ENCODE measurements at places on chromosomes 4 and X.

GRCh38 chr4:170623899-170624298 lies 534.1 kb upstream of the AADAT start:
- DNase-seq, result no peak

DNA sequence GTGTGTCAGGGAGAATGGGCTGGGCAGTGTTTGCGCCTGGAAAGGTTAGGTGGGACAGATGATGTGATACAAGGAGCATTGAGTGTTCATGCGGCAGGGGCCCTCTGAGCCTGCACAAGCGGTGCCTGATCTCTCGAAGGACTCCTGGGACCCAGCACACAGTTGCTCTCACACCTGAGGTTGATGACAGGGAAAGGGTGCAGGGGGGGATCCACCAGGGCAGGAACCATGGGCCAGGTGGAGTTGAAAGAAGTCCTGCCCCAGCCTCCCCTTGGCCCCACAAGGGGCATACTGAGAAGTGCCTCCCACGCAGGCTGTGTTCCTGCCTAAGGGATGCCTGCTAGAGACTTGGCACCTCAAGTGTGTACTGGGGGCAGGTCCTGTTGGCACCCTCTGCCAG lies 33.1 kb downstream of the TKTL1 start:
- DNase-seq, result no peak

DNA sequence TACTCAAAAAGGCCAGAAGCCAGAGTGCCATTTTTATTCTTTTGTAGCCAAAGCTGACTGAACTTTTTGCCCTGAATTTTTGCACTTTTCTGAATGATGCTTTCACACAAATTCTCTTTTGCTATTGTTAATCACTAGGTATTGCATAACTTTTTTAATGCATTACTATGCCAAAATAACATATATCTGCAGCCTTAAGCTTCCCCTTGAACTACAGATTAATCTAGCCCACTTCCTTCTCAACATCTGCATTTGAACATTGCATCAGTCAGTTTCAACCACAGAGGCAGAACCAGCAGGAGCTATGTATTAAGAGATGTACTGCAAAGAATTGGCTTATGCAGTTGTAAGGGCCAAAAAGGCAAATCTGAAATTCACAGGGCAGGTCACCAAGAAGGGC lies 197.6 kb upstream of the GYPA start:
- DNase-seq, result no peak

DNA sequence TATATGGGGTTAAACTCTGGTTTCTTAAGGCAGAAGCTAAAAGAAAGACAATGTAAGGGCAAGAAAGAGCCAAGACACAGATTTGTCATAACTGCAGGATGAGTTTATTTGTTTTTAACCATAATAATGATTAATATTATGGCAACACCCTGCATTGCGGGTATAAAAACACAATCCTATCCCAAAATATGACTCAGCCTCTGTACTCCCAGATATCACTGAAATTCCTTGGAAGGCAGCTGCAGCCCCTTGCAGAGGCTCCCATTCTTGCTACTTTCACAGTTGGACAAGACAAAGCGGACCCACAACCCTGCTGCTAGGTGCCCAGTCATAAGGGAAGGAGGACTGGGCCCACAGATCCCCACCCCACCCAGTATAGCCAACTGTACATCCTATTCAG lies 20.4 kb upstream of the FGF16 start:
- no peak for DNase-seq

DNA sequence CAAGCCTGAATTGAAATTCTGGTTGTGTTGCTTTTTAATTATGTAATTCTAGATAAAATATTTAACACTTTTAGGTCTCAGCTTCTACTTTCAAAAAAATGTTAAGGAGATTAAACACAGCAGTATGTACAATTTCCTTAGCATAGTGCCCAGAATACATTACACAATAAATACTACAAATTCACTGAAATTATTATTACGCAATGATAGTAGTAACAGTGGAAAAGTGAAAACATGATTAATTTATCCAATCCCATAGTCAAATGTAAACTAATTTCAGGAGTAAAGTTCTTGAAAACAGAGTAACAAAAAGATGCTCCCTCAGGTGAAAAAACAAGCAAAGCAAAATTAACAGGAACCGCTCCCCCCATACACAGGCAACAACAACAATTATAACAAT lies 1915.4 kb downstream of the STIM2 start:
- DNase-seq, result no peak

DNA sequence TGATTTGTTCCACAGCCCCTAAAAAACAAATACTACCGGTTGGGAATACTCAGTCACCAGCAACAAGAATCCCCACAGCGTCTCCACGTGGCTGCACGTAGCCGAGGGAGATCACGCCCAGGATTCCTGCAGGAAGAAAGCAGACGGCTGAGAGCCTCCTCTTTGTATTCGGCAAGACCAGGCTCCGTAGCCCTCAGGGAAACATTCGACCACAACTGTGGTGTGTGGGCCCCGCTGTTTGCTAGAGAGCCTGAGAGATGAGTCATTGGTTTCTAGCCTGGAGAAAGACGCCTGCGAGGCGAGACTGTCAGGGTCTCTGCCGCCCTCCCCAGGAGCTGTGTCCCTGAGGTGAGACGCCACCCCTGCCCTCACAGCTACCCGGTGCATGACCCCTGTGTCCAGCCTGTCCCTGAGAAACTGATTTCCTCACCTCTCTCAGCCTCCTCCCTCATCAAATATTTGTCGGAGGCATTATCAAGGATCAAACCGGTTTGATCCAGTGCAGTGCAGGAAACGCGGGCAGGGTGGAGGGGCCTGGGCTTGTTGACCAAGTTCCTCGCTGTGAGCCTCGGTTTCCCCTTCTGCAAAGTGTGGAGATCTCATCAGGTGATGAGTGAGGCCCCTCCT lies 4.7 kb upstream of the S100P start:
- peak; percentile 66 for DNase-seq

DNA sequence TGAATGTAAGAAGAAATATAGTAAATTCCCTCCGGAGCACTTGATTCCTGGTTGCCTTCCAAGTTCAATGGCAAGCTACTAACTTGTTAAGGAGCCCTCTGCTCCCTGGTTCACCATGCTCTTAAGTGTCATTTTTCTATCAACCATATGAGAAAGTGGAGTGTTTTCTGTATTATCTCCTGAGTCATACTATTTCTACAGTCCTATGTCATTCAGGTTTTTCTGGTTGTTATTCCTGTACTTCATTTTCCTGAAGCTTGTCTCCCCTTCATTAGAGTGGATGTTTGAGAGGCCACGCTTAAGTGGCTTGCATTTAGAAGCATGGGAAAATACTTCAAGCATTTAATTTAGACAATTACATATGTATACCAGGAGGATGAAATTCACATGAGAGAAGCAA lies 14.7 kb upstream of the EPGN start:
- DNase-seq, result no peak

DNA sequence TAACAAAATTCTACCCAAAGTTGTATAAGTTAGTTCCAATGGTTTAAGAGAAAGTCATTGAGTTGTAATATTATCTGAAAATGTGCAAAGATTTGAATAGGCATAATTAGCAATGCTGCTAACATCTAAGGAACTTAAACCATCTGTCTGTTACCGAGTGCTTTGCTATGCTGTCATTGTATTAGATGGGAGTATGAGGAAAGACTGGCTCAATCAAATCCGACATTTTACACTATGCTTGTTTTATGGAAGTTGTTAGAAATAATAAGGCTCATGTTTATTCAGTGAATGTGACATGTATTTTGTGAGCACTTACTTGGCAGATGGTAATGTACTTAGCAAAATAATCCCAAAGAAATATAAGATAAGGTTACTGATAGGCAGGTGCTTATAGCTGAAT lies 1715.1 kb downstream of the PCDH7 start:
- DNase-seq, result no peak

DNA sequence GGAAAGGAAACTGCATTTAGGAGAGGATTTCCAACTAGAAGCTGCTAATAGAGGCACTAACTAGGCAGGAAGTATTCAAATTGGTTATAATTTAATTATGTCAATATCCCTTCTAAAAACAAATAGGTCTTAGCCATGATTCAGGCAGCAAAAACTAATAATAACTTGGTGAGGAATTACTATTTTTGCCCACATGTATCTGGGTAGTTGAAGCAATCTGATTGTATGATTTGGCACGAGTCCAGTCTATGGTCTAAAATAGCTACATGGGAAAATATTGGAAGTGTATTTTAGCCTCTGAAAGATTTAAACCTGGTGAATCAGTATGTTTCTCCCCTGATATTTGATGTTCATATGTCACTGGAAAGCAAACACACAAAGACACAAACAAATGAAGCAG lies 62.2 kb downstream of the MFAP3L start:
- DNase-seq, result no peak

GRCh38 chrX:13574600-13574999 lies 5.2 kb downstream of the EGFL6 start:
- no peak for DNase-seq

- DNase-seq, result no peak
These were observed 94.4 kb upstream of the BCOR start for GRCh38 chrX:40192196-40192595.
